ENCODE measurements at places on chromosomes 1 and 21.

DNA sequence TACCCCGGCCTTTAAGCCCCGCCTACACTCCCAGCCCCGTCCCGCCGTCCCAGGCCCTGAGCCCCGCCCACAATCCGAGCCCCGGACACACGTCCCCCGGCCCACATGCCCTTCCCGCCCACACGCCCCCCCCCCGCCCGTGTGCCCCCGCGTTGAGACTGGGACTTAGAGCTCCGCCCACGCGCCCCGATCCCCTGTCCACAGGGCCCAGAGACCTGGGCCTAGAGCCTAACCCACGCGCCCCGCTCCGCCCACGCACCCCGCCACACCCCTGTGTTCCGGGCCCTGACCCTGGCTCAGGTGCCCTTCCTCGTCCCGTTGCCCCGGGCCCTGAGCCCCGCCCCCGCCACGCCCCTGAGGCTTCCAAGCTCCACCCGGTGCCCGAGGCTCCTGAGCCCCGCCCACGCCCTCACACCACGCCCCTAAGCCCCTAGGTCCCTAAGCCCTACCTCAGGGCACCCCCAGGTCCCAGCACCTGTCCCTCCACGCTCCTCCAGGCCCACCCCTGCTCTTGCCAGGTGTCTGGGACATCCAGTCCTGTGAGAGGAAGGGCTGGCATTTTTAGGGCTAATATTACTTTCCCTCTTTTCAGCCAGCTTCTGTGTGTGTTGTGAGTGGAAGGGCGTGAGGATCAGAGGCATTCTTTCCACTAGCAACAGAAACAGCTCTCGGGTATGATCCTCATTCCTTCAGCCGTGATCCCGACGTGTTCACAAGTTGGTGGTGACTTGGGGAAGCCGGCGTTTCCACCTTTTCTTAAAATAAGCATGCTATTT is 552 bp upstream of the GPR157 start:
- DNase-seq: peak; percentile 91

DNA sequence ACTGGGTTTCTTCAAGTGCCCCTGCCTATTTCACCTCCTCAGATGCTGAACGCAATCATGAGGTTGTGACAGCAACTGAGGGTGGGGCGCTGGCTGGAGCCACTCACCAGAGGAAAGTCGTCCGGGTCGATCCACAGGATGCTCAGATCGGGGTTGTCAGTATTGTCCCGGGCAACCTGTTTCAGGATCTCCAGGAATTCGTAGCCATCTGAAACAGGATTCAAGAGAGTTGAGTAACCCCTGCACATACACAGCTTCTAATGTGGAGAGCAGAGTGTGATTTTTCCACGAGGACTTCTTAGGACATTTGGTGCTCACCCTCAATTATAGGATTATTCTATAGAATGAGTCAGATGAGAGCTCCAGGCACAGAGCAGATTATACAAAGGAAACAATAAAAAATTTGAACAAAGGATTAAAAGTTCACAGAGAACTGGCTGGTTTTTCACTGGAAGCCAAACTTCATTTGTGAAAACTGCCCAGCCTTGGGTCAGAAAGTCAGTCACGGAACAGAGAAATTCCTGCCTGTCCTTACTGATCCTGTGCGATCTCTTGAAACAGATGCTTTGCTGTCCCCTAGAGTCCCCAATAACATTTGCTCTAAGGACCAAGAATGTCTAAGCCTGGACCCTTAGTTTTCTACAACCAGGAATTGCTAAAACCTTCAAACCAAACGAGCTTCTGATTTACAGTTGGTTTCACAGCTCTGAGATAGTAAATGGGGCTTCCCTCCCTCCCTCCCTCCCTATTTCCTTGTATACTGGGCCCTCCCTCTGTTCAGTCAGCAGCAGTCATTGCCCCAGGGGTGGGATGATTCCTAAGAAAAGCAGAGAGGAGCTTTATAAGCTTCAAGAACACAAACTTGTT is 63.2 kb downstream of the CASQ2 start:
- no peak for DNase-seq

- DNase-seq: no peak
These were observed 14.2 kb downstream of the RHOC start for GRCh38 chr1:112692681-112693080.

DNA sequence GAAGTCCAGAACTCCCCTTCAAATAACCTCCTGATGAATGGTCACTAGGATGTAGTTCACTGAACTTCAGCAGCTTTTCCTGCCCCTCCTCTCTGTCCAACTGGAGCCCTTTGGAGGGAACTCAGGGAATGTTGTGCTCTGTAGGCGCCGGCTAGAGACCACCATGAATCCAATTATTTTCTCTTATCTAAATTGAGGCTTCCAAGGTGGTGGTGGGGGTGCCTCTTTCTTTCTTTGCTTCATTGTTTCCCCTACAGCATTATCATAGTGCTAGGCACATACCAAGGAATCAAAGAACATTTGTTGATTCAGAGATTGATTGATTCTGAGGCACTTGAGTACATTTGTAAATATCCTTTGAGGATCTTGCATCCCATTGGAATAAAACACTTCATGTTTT is 426.6 kb upstream of the PLXNA2 start:
- DNase-seq: no peak

DNA sequence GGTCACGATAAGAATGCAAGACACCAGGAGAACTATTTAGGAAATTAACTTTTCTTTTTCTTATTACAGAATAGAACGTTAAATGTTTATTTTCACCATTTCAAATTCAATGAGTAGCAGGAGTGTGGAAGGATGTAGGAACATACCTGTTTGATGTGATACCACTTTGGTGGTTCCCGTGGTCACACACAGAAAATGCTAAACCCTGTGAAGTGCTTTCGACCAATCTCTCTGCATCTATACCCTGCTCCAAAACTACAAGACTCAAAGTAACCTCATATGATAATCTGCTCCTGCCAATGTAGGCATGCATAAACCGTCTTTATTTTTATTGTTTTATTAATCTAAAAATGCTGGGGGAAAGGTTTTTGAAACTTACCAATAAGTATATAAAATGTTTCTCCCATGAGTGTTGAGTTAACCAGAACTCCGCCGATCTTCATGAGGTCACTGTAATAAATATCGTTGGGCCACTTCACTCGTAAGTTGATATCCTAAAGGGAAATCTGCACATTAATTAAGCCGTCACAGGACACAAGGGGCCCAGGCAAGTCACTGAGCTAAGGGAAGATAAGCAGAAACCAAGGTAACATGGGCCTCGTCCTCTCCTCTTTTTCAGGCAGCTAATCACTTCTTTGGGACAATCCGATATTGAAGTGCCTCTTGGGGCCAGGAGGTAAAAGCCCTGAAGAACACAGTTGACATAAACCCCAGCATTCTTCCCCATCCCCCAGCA is 60.6 kb downstream of the SIM2 start:
- no peak for DNase-seq
